ENCODE measurements at places on chromosomes 6 and 20.

DNA sequence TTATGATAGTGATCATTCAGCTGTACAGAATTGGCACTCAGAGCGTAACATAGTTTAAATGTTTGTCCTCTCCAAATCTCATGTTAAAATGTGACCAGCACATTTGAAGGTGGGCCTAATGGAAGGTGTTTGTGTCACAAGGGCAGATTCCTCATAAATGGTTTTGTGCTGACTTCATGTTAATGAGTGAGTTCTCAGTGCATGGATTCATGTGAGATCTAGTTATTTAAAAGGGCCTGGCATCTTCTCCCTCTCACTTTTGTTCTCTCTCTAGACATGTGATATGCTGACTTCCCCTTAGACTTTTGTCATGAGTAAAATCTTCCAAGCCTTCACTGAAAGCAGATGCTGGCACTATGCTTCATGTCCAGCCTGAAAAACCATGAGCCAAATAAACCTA, 452.4 kb upstream of the PTCHD4 start:
- no peak for DNase-seq

DNA sequence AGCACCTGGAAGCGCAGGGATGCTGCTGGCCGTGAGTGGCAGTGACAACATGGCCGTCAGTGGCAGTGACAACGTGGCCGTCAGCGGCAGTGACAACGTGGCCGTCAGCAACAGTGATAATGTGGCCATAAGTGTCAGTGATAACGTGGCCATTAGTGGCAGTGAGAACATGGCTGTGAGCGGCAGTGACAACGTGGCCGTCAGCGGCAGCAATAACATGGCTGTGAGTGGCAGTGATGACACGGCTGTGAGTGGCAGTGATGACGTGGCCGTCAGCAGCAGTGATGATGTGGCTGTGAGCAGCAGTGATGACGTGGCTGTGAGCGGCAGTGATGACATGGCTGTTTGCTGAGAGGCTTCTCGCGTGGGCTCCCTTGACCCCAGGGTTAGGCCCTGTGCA, 169.8 kb downstream of the ERMARD start:
- no peak for DNase-seq

DNA sequence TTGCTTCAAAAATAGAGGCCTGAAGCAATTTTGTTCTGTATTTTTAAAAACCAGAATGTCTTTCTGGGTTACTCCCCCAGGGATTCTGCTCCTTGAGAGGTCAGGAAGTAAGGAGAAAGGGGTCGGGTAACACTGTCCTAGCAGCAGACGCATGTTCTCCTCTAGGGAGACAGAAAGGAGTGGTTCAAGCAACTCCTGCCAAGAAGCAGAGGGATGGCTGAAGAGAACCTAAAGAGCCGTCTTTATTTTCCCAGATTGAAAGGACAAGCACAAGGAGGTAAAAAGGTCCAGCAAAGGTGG, 58.0 kb upstream of the SLC4A11 start:
- no peak for DNase-seq

- DNase-seq, result no peak
These were observed 281.0 kb downstream of the CDC5L start for GRCh38 chr6:44668391-44668930.

GRCh38 chr6:55499591-55499990, 79.4 kb downstream of the HMGCLL1 start:
- no peak for DNase-seq

DNA sequence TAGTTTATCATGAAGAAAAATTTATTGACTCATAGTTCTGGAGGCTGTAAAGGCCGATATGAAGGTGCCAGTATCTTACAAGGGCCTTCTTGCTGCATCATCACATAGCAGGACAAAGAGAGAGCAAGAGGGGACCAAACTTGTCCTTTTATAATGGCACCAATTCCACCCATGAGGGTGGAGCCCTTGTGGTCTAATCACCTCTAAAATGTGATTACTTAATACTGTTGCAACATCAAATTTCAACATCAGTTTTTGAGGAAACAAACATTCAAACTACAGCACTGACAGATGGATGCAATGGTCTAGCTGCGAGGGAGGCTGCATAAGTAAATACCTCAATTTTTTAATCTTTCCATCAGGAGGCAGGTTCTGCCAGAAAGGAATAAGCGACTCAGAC, 76.7 kb upstream of the LAMA2 start:
- no peak for DNase-seq

DNA sequence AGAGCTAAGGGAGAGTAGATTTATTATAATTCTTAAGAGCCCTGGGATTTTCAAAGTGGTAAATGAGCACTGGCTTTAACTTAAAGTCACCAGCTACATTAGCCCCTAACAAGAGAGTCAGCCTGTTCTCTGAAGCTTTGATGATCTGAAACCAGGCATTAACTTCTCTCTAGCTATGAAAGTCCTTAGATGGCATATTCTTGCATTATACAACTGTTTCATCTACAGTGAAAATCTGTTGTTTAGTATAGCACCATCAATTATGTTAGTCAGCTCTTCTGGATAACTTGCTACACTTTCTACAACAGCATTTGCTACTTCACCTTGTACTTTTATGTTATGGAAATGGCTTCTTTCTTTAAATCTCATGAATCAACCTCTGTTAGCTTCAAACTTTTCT, 1046.7 kb downstream of the HACE1 start:
- DNase-seq, result no peak

DNA sequence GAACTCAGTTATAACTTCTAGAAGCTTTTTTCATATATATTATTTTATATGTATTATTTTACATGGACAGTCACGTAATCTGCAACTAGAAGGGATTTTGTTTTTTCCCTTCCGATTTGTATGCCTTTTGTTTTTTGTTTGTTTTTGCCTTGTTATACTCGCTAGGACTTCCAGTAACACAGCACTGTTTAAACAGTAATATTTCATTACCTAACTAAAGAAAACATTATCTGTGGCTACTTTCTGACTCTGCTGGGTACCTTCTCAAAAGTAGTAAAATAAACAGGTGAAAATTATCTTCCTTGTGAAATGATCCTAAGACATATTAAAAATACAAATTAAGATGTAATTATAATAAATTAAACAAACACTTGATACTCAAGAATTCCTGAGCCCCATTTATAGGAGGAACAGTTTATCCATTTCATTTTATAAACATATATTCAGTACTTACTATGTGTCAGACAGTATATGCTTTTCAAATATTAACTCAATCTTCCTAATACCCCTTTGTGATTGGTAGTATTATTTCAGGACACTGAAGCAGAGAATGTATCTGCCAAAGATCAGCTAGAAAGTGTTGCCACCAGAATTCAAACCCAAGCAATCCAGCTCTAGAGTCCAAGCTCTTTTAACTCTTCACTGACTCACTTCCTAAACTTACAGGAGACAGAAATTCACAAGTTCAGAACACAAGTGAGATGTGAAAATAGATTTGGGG, 65.3 kb downstream of the MAP3K5 start:
- no peak for DNase-seq

GRCh38 chr6:90537027-90537426, 49.8 kb downstream of the MAP3K7 start:
- no peak for DNase-seq
